Fibroblast of skin of left biceps (primary cell): ENCODE measurements at places on chromosomes 5 and 9.

DNA sequence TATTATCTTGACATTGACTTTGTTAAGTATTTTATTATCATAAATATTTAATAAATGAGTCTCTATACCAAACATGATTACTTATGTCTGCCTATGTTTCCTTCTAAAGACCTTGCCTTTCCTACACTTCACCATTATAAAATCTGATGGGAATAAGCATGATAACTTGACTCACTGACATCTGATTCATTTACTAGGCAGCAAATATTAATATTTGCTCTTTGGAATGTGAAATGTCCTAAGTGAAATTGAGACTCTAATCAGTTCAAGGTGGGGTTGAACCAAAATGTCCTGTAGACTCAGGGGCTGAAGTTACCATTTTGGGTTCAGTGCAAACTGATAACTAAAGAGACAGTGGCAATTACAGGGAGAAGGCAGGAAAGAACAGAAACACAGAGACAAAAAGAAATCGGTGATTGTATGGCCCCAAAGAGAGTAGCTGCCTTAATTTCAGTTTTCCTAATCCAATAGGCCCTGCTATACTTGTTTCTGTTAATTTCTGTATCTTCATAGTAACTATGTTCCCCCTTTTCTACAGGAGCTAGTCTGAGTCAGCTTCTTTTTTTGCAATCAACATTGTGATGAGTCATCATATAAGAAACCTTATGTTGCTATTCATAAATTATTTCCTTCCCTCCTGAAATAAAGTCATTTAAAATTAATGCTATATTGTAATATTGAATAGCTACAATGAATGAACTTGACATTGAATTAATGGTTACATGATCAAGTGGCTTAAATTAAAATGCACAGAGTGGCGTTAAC is 296.8 kb downstream of the PDE4D start:
- DNase-seq, result no peak

GRCh38 chr9:134350416-134350994 is 24.2 kb downstream of the RXRA start:
- DNase-seq, result no peak

DNA sequence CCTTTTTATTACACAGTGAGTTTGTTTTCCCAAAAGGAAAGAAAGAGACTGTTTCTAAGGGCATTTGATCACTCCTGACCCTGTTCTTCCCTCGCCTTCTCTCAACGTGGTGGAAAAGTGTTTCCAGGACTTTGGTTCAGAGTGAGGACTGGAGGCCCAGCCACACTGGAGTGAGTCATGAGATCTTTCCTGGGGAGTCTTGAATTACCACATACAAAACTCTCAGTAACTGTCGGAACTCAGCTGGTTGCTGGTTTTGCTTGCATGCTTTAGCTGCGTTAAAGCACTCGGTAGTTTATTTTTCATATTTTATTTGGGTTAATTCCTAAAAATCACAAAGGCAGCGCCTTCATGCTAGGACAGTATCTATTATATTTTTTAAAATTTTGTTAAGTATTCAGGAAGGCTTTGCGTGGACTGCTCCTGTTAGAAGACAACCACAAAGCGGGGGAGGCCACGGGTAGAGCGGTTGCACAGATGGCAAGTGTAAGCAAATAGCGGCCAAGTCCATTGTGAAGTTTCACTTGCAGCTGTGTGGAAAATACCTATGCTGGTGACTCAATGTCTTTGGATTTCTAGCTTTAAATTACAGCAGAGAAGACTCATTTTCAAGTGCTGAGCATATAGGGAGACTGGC is 77.7 kb downstream of the ARSB start:
- DNase-seq, result peak; percentile 79

GRCh38 chr9:70679845-70680244 is 265.4 kb upstream of the KLF9 start:
- no peak for DNase-seq

DNA sequence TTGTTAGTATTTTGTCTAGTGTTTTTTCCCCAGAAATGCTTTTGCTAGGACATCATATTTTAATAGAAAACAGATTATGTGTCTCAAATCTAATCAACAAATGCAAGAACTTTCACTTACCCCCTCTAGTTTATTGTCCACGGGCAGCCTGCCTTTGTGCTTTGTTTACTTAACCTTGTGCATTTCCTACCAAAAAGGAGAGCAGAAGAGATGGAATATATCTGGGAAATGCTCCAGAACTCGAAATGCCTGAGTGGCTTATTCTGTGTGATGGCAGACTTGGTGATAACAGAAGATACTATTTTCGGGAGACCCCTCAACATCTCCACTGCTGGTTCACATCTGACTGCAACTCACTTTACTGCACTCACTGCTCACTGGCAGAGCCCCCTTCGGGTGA is 33.3 kb upstream of the SPDL1 start:
- no peak for DNase-seq

DNA sequence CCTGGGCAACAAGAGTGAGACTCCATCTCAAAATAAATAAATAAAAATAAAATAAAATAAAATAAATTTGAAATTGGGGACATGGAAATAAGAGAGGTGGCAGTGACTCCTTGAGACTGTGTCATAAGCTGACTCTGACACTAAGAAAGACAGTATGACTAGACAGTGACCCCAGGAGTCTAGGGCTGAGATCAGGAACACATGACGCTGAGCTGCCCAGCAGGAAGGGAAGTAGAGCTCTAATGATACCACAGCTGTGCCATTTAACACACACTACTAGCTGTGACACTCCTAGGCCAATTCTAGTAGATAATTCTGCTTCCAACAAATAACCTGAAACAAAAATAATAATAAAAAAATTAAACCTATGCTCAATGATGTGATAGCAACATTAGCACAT is 293.0 kb downstream of the SEC61B start:
- no peak for DNase-seq

- no peak for DNase-seq
Observed at GRCh38 chr9:24844217-24844616, 298.5 kb upstream of the IZUMO3 start.

DNA sequence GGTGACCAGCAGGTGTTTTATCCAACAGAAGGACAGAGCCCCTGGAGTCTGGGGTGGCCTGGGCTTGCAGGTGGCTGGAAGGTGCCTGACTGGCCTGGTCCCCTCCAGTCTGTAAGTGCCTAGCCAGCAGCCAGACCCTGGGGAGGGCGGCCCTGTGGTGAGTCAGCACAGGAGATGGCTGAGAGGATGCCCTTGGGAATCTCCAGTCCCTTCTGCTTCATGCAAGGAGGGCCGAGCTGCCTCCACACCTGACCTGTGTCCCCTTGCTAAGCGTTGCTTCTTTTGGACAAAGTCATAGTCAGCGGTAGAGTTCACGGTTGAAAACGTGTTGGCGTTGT is 20.2 kb downstream of the OBP2B start:
- DNase-seq, result no peak

DNA sequence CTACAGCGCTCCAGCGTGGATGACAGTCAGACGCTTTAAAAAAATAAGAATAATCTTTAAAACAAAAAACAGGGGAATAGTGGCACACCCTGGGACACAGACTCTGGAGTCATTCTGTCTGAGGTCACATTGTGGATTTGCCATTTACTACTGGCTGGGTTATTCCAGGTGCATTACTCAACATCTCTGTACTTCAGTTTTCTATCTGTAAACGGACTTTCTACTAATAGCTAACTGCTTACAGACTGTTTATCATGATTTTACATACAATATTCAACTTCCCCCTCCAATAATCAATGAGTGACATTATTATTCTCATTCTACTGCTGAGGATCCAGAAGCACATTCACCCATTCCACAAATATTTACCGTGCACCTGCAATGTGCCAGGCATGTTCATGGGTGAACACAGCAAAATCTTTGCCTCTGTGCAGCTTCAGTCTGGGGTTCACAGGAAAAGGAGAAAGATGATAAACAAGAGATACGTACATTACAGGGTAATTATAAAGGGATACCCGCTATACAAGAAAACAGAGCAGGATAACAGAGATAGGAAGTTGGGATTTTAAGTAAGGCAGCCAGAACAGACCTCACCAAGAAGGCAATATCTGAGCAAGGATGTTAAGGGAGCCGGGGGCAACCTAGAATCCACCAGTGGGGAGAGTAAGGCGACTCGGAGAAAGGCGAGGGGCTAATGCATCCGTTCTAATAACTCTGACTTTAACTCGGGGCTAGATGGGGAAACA is 984 bp upstream of the RAD23B start:
- no peak for DNase-seq

DNA sequence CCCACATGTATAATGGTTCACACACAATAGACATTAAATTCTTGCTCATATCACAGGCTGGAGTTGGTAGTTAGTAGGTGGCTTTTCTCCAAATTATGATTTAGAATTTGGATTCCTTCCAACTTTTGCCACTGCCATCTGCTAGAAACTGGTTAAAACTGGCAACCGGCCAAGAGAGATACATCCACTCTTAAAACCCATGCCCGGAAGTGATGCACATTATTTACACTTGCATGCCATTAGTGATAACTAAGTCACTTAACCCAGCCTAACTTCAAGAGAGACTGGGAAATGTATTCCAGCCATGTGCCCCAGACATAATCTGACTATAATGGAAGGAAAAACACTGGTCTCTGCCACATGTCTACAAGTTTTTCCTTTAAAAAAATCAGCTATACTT is 395.7 kb upstream of the SEMA6A start:
- no peak for DNase-seq

DNA sequence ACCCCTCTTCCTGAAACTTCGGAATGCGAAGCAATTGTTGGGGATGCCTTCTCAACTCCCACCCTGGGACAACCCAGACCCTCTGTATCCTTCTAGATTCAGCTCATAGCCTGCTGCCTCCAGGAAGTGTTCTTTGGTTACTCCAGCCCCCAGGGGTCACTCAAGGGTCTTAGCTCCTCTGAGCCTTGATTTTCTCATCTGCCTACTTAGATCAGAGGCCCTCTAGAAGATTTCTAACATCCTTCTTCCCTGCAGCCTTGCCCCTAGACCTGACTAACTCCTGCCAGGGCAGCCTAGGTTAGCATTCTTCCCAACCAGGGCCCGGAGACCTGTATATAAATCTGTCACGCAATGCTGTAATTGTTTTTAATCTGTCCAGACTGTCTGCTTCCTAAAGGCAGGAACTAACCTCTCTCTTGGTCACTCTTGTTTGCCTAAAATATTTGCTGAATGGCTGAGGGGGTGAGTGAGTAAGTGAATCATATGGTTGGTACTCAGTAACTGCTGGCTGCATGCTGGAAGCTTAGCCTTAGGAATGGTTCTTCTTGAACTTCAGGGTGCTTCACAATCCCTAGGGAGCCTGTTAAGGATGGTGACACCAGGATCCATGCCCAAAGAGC is 8.2 kb downstream of the GALNT10 start:
- DNase-seq, result no peak
